ENCODE measurements at places on chromosomes 2 and 18.
A peak's percentile ranks its signal among the peaks of the same experiment; 100 is the strongest.

- DNase-seq: peak; percentile 5
These were observed 207.8 kb downstream of the HDAC4 start for GRCh38 chr2:239192975-239193374.

GRCh38 chr2:239891698-239892097, 133.4 kb downstream of the NDUFA10 start:
- no peak for DNase-seq

- no peak for DNase-seq
These were observed 25.4 kb upstream of the CDH7 start for GRCh38 chr18:65725251-65726050.

DNA sequence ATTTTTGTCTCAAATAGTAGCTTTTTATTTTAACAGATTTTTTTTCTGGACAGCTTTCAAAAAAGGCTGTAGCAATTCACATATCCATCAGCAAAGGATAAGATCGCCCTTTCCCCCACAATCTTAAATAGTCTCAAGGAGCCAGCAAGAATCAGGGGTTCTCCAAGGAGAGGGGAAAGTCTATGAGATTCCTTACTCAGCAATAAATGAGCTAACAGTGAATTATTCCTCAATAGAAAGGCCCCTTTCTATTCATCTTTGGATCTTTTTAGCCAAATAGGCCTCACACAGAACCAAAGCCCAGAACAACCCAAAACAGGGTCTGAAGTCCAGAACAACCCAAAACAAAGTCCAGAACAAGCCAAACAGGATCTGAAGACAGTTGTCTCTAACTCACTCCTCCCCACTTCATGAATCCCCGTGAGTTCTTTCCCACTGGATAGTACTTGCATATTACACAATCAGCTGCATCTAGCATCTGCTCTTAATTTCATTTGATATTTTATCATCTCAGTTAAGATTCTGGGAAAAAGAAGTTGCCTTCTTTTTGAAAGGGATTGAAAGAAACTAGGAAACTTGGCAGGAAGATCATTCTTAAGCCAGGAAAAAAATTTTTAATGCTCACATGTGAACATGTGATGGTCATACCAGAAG, 3.4 kb upstream of the DHRS9 start:
- DNase-seq: no peak

- DNase-seq: no peak
These were observed 745.9 kb upstream of the FAM98A start for GRCh38 chr2:34345030-34345429.

- no peak for DNase-seq
These were observed 54.6 kb downstream of the TTC39C start for GRCh38 chr18:24068945-24069693.

DNA sequence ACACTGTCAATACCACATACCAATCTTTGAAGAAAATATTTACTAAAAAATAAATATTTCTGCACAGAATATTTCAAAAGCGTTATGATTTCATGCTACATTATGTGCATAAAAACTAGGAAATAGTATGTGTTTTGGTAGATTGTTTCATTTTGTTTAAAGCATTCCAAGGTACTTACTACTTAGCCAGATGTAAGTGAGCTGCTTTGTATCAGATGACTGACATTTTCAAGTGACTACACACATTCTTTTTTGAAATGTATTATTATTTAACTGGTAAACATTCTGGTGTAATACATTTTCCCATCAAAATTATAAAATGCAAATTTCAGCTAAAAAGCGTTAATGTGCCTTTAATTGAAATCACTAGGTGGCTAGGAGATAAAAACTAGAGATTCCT, 21.5 kb downstream of the GCA start:
- no peak for DNase-seq

- DNase-seq: no peak
These were observed 109.4 kb upstream of the FANCL start for GRCh38 chr2:58350484-58350883.

- no peak for DNase-seq
These were observed 7.9 kb downstream of the SPR start for GRCh38 chr2:72895154-72895553.

- no peak for DNase-seq
These were observed 115.0 kb downstream of the EN1 start for GRCh38 chr2:118732432-118732831.
